Amniotic stem cell (primary cell): ENCODE measurements at places on chromosomes 1 and 21.

DNA sequence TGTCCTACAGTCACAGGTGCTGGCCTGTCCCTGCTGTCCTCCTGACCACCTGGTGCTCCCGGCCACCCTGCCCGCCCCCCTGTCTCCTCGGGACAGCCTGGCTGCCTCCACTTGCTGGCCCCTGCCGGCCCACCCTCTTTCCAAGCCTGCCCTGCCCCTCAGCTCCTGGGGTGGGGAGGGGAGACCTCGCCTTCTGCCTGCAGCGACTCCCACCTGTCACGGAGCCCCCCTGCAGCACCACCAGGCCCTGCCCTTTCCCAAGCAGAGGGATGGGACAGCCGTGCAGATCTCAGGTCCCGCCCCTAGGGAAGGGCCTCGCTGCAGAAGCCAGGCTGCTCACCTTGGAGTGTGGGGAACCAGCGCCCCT lies 7.5 kb downstream of the LRRC3 start:
- no peak for DNase-seq

- DNase-seq, result no peak
Measured at GRCh38 chr1:15799928-15800835, 7.3 kb downstream of the UQCRHL start.

- DNase-seq, result no peak
Measured at GRCh38 chr1:14549897-14550620, 48.4 kb upstream of the KAZN start.

DNA sequence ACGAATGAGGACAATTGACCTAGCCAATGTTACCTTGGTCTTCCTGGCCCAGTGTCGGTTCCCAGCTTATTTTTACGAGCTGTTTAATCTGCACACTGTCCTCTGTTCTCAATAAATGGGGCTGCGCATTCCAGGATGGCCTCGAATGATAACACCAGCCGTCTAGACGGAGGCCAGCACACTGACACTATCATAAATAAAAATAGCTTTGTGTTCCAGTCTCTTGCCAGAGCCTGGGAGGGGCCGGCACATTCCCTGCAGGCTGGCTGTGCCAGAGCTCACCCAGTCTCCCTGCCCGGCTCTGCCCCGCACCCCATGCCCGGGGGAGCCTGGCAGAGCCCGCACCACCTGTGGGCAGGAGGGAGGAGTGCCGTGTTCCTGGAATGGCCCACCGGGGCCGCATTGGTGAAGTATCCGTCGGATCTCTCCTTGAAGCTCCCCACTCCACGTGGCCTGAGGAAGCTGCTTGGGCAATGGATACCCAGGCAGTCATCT lies 92.1 kb downstream of the SPSB1 start:
- DNase-seq, result no peak

GRCh38 chr1:42587753-42588152 lies 70.5 kb upstream of the PPIH start:
- no peak for DNase-seq

- DNase-seq, result no peak
Measured at GRCh38 chr1:153505576-153505975, 30.2 kb downstream of the S100A6 start.

GRCh38 chr1:9490605-9491339 lies 48.5 kb upstream of the SLC25A33 start:
- peak; percentile 50 for DNase-seq

DNA sequence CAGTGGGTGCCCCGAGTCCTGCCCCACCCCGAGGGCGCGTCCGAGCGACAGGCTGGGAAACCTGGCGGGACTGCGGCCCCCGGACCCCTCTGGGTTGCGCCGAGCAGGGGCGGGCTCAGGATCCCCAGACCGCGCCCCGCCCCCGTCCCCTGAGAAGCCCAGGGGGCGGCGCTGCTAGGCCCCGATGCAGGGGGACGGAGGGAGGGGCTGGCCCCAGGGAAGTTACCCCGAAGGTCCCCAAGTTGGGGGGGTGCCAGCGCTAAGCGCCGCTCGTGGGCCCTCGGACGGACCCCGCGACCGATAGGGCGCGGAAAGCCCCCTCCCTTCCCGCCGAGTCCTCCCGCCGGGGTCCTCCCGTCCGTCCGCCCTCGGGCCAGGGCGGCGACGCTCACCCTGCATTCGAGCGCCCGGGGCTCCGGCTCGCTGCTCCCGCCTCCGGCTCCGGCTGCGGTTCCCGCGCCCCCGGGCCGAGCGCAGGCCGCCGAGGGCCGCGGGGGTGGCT lies 414 bp downstream of the GPR153 start:
- no peak for DNase-seq

- no peak for DNase-seq
Measured at GRCh38 chr1:67335411-67335810, 27.7 kb downstream of the IL12RB2 start.

DNA sequence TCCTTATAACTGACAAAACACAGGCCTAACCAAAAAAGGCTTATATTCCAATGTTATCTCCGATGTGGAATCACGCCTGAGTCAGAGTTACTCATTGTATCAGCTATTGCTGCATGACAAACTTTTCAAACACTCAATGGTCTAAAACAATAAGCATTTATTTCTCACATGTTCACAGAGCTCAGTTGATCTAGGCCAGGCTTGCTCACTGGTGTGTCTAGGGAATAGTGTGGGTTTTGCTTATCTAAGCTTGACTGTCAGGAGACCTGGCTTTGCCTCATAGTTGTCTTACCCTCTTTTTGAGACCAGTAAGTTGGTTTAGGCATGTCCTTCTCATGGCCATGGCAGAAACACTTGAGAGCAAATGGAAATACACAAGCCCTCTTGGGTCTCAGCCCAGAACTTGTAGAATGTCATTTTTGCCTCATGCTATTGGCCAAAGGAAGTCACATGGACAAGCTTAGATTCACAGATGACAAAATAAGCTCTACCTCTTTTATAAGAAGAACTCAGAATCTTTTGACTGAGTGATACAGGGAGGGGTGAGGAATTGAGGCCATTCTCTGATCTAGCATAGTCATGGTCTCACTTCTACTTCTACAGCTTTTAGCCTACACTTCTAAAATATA lies 130.8 kb downstream of the HMCN1 start:
- DNase-seq, result peak; percentile 58

GRCh38 chr1:227134686-227135314 lies 183.5 kb downstream of the CDC42BPA start:
- DNase-seq, result no peak

GRCh38 chr1:31435471-31436409 lies 22.7 kb downstream of the SERINC2 start:
- DNase-seq, result no peak

DNA sequence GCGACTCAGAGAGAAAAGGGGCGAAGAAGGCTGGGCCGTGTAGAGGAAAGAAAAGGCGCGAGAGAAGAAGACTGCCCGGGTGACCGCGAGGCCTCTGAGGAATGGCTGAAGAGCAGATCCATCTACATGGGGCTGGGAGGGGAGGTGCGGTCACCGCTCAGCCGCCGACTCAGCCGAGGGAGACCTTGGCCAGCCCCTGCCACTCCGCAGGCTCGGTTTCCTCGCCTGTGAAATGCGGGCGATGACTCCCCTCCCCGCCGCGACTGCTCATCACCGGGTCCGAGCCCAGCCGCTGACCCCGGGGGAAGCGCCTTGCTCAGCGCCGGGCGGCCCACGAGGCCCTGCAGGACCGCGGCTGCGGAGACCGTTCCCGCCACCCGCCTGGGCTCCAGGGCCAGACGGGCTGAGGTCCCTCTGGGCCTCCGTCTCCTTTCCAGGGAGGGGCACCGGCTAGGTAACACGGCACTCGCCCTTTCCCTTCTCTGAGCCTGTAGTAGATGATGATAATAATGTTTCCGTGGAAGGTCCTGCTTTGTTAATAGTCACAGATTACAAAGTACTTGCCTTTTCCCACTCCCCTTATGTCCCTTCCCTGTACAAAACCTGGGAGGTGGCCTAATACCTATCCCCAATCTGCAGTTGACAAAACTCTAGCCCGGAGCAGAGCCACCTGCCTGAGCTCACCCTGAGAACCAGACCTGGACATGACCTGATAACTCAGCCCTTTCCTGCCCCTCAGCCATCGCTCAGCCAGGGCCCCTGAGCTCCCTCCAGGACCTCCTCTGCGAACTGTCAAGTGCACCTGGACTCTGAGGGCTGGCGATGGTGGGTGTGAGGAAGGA lies 1.6 kb upstream of the BSND start:
- no peak for DNase-seq

- DNase-seq, result no peak
Measured at GRCh38 chr1:14320986-14321385, 277.5 kb upstream of the KAZN start.

DNA sequence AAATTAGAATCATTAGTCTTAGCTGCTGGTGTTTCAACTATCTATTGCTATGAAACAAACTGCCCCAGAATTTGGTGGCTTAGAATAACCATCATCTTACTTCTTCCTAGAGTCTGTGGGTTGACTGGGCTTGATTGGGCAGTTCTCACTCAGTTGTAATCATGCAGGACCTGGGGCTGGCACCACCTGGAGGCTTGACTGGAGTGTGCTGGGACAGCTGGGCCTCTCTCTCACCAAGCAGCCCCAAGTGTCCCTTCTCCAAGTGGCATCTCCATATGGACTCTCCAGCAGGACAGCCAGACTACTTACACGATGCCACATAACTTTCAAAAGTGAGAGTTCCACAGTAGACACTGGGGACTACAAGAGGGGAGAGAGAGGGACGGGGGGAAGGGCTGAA lies 140.3 kb upstream of the ATP1B1 start:
- DNase-seq, result no peak

- DNase-seq, result no peak
Measured at GRCh38 chr1:225762444-225762843, 15.2 kb upstream of the SRP9 start.

- no peak for DNase-seq
Measured at GRCh38 chr1:200302921-200303290, 106.9 kb downstream of the ZNF281 start.

DNA sequence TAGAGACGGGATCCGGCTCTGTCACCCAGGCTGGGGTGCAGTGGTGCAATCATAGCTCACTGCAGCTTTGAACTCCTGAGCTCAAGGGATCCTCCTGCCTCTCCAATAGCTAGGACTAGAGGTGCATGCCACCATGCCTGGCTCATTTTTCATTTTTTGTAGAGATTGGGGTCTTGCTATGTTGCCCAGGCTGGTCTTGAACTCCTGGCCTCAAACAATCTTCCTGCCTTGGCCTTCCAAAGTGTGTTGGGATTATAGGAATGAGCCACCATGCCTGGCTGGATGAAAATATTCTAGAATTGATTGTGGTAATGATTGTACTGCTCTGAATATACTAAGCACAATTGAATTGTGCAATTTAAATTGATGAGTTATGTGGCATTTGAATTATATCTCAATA lies 21.9 kb downstream of the ZMYM4 start:
- no peak for DNase-seq

DNA sequence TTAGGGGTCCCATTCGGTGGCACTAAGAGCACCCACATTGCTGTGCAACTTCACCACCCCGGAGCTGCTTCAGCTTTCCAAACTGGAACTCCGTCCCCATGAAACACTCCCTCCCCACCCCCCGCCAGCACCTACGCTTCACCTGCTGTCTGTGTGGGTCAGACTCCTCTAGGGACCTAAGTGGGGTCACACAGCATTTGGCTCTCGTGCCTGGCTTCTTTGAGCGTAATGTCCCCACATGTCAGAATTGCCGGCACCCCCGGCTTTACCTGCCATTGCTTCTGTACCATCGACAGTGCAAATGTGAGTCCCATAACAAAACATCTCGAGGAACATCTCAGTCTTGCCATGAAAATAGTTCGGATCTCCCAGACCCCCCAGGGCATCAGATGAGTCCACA lies 35.9 kb upstream of the AGPAT3 start:
- no peak for DNase-seq

GRCh38 chr1:205936311-205936710 lies 6.9 kb downstream of the SLC26A9 start:
- no peak for DNase-seq
